ENCODE measurements at places on chromosomes 4 and X. TPM values are rescaled to one million over a fixed set of nuclear protein-coding genes. Genes with fewer than 3 reads are reported as not detected.

DNA sequence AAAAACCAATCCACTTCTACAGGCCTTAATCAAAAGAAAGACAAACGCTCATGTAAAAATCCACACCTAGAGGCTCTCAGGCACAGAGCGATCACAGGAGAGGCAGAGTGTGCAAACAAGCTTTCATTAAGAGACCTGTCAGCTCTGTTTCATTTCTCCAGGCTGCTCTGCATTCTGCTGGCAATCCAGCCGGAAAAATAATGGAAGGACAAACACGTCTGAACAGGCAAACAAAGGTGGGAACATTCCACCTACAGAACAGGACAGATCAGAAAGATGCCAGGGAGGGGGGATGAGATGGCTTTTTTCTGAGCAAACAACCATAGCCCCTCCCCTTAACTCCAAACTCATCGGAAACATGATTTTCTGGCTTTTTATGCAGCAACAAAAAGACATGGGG, 9.7 kb downstream of the SOD3 start:
- DNase-seq: no peak

- DNase-seq: no peak
Measured at GRCh38 chr4:159937595-159937994, 834.7 kb downstream of the RAPGEF2 start.

GRCh38 chr4:48831532-48832030, 693 bp downstream of the OCIAD1 start:
- peak; percentile 31 for DNase-seq

The H2AZ1 gene
- 390 TPM for polyA plus RNA-seq

The HEPH gene
- polyA plus RNA-seq: 53.1 TPM

GRCh38 chr4:110484029-110484428, 8.1 kb downstream of the ENPEP start:
- DNase-seq: no peak

- no peak for DNase-seq
Measured at GRCh38 chr4:24603343-24603742, 19.0 kb upstream of the DHX15 start.

The DSPP gene
- 0.04 TPM for polyA plus RNA-seq

DNA sequence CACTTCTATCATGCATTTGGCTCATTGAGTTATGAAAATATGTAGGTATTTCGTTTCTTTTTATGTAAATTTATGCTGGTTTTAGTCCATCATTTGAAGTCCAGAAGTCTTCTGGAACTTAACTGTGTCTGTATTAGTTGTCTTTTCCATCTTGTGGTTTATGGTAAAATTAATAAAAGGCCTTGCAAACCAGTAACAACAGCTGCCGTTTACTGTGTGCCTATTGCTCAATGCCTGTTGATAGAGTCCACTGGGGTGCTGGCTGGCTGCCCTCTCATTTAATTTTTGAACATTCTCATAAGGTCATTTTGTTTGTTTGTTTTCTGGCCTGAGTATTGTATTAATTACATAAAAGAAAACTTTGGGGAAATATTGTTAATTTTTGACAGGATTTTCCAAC, 98.0 kb downstream of the NAA11 start:
- DNase-seq: no peak

The ZCCHC18 gene
- 6.0 TPM for polyA plus RNA-seq

- no peak for DNase-seq
Measured at GRCh38 chr4:76704133-76704881, 193.6 kb downstream of the SOWAHB start.

DNA sequence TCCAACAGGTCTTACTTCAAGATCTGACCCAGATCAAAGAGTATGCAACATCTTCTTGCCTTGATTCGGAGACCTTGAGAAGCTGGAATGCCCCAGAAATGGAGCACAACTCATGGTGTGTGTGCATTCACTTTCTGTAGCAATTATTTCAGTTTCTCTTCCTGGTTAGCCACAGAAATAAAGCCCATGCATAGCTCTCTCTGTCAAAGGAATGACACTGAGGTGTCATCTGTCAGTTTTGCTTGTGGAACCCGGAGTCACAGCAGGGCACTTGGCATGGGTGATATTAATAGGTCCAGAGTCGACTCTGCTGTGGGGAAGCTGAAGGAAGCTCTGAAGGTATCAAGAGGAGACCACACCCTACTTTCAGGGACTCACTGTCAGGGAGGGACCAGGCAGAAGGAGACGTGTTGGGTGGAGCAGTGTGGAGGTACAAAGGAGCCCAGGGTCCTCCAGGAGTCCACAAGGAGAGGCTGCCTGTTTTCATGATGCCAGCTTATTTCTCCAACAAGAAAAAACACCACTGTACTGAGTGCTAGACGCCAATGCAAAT, 10.7 kb downstream of the CLNK start:
- DNase-seq: no peak

DNA sequence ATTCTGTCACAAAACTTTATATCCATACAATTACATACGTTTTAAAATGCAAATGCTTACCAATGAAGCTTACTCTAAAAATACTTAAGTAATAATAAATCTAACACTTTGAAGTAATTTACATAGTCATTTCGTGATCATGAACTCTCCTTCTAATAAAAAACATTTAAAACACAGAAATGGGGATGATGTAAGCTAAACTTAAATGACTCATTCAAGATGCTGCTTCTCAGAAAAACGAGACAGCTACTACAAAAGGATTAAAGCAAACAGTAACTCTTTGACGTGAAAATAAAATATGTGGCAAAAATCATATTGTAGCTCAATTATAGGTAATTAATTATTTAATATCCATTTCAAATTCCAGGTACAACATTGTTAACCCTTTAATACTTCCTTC, 148.7 kb downstream of the FGF16 start:
- DNase-seq: no peak

GRCh38 chrX:67004451-67004850, 365.6 kb upstream of the EDA2R start:
- DNase-seq: no peak

- no peak for DNase-seq
Measured at GRCh38 chrX:40098264-40099054, 701 bp upstream of the BCOR start.

GRCh38 chrX:29419774-29420553, 795.4 kb upstream of the MAGEB2 start:
- DNase-seq: no peak

- DNase-seq: no peak
Measured at GRCh38 chr4:14695095-14695845, 307.0 kb upstream of the CPEB2 start.

DNA sequence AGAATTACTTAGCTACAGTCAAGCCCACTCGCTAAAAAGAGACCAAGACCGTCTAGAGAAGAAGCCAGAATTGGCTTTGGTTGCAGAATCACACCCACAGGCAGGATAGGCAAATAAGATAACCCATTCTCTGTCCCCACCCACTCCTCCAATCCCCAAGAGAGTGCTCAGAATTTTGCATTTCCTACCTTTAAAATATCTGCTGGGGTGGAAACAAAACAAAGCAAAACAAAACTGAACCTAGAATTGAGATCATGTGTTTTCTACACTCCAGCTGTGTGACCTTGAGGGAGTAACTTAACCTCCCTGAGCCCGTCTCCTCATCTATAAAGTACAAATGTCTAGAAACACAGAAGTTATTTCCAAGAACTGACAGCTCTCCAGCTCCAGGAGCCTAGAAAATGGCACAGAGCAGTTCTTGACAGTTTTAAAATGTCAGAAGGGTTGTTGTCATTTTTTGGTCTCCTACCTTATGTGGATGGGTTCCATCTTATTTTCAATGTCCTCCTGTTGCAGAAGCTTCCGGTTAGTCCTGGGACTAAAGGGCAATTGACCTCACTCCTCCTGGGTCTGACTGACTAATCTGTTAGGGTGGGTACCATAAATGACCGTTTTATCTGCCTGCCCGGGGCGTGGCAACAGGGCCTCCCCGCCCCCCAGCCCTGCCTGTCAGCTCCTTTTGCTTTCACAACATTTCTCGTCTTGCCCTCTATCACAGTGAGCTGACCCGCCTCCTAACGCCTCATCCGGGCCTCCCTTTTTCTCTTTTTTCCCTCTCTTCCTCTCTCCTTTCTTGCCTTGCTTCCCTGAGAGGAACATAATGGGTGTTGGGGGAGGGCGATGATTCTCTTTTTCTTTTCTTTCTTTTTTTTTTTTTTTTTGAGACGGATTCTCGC, 114.0 kb downstream of the RBM47 start:
- DNase-seq: no peak

- no peak for DNase-seq
Measured at GRCh38 chrX:360496-361150, 26.1 kb downstream of the PPP2R3B start.

- no peak for DNase-seq
Measured at GRCh38 chr4:78439328-78439727, 112.2 kb upstream of the ANXA3 start.

GRCh38 chrX:138986866-138987265, 275.3 kb upstream of the FGF13 start:
- no peak for DNase-seq

DNA sequence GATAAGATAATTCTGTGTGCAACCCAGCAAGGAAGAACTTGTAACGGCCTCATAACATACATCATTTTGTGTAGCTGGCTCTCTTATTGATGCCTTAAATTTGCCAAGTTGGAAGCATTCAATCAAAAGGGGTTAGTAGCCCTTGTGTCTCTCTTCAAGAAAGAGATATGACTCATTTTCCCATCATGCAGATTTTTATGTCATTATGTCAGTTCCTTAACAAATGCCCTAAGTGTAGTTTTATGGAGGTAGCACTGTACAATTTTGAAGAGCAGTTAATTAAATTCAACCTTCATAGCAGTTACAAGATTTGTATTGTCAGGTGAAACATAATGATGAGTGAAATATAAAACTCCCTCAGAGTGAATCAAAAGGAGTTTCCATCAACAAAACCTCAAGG, 215.6 kb downstream of the GRIA3 start:
- no peak for DNase-seq

DNA sequence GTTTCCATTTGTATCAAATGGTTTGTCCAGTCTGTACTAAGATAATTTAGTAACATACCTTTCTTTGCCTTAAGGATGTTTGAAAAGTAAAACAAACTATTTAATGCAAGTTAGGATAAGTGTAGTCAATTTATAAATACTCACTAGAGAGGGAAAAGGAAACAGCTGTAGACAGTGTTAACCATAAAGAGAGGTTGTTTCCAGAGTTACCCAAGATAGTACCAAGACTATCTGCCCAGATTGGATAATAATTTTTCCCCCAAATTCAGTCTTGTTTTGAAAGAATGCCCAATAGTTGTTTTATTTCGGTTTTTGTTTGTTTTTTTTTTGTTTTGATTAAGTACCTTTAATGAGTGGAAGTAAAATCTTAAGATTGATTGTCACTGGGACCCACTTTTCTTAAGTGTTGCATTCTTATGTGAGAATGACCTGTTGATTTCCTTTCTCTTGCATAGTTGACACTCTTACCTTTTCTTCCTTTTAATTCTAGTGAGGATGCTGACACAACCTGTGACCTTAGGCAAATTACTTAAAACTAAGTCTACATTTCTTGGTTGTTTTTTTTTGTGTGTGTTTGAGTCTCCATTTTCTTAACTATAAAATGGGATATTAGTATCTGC, 12.8 kb downstream of the AFF1 start:
- no peak for DNase-seq
